Smooth muscle cell of bladder (primary cell): ENCODE measurements at places on chromosomes 5 and 9. TPM values are rescaled to one million over a fixed set of nuclear protein-coding genes. Genes with fewer than 3 reads are reported as not detected.

Gene SPEF2
- 1.1 and 2.2 TPM in 2 replicates for total RNA-seq

Gene GDNF
- 0.28 and 0.65 TPM in 2 replicates for total RNA-seq

Gene ZNF366
- total RNA-seq = not detected in 2 replicates

Gene LIFR
- total RNA-seq = 41.3 and 49.4 TPM in 2 replicates

Gene ENTREP1
- not detected in 2 replicates for total RNA-seq

Gene OR1L4
- total RNA-seq = not detected in 2 replicates
